ENCODE measurements at places on chromosomes 3 and 15.

DNA sequence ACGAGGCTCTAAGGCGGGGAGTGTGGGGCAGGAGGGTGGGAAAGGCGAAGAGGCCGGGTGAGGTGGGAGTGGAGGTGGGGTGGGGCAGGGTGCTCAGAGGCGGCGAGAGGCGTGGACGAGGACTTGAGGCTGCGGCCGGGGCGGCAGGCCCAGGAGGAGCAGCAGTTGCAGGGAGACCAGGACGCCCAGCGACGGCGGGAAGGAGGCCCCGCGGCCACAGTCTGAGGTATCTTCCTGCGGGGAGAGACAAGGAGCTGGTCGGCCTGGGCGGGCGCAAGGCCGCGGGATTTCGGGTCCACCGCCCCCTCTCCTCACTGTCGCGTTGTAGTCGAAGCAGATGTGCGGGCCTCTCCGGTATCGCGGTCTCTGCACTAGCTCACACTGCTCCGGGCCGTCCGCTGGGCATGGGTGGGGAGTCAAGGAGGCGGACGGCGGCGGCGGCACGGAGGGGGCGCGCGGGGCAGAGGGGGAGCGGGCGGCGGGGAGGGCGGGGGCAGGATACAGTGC lies 5.3 kb upstream of the TMEM115 start:
- DNase-seq = no peak

DNA sequence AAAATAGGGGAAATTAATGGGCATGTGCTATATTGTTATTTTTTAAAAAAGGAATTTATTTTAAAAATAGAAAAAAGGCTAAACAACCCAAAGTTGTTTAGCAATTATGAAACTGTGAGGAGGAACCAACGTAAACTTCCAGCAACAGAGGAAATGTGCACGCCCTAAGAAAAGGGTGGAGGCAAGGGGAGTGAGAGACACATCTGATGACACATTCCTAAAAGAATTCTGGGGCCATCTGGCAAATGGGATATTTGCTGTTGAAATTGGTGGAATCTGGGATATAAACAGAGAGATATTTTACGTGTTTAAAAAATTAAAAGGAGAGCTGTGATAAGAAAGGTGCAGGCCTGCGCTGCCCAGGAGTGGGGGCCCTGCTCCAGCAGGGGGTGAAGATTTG lies 50.8 kb upstream of the MUC13 start:
- DNase-seq = no peak

- no peak for DNase-seq
Measured at GRCh38 chr3:32420126-32421038, 28.7 kb downstream of the CMTM7 start.

- DNase-seq = no peak
Measured at GRCh38 chr3:11609481-11609880, 34.2 kb downstream of the VGLL4 start.

DNA sequence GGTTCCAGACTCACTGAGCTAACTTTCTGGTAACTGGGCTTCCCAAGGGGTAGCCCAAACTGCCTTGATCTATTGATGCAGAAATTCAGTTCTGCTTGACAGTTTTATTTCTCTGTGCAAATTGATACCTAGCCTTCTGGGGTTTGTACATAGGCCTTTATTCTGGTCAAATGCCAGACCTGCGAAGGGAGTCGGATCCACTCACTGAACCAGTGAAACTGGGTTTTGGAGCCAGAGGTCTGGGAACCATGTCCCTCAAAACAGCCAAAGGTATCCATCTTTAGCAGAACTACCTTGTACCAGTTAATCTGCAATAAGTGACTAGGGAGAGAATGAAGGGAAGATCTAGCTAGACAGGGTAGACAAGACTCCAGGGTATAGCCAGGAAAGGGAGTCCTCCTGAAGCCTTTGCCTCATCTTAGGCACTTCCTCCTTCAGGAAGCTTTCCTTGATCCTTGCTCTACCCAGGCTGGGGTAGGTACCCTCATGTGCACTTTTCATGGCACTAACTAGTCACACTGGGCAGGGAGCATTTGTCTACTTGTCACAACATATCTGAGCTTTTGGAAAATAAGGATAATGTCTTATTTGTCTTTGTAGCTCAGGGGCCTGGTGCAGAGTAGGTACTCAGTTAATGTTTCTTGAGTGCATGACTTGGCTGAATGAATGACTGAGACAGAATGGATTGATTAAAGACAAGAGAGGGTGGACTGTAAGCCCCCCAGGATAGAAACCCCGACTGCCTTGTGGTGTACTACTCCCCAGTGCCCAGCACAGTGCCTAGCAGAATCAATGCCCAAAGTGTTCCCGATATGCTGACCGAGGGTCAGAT lies 1.4 kb upstream of the SNX33 start:
- no peak for DNase-seq

- no peak for DNase-seq
Measured at GRCh38 chr15:70201425-70201775, 103.7 kb upstream of the TLE3 start.

All from stimulated activated CD8-positive, alpha-beta memory T cell treated with anti-CD3 and anti-CD28 coated beads, Interleukin-7, amount 100 ng/mL, for 48 hours (primary cell).